ENCODE measurements at places on chromosomes 7 and 10. TPM values are rescaled to one million over a fixed set of nuclear protein-coding genes. Genes with fewer than 3 reads are reported as not detected.

DNA sequence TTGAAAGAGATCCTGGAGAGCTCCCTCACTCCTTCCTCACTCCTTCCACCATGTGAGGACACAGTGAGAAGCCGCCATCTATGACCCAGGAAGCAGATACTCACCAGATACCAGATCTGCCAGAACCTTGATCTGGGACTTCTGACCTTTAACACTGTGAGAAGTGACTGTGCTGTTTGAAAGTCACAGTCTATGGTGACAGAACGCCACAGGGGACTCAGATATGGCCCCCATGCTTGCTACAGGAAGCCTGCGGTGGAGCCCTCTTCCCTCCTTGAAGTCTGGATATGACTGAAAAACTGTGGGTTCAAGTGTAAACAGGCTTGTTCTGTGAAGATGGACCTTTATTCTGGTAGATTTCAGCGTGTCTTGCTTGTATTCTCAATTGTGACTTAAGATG is 297.8 kb downstream of the KLF6 start:
- DNase-seq, result no peak

- no peak for DNase-seq
Observed at GRCh38 chr10:116836902-116837523, 12.3 kb upstream of the ENO4 start.

- no peak for DNase-seq
Observed at GRCh38 chr10:115861864-115862263, 411.1 kb downstream of the GFRA1 start.

DNA sequence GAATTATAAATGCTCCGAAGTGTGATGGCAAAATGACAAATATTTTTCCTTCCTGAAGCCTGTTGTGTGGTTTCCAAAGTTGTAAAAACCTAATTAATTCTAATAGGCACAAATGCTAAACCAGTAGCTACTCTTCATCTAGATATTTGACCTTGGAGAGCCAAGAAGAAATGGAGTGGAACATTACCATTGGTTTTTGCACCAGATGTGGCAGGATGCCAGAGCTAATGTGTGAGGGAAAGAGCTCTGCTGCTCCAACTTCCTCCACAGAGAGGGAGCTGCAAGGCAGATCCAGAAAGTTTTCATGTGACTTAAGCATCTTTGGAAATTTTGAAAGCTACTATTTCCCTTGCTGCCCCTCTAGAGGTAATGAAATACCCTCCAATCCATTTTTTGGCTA is 65.1 kb upstream of the HPS1 start:
- DNase-seq, result no peak

DNA sequence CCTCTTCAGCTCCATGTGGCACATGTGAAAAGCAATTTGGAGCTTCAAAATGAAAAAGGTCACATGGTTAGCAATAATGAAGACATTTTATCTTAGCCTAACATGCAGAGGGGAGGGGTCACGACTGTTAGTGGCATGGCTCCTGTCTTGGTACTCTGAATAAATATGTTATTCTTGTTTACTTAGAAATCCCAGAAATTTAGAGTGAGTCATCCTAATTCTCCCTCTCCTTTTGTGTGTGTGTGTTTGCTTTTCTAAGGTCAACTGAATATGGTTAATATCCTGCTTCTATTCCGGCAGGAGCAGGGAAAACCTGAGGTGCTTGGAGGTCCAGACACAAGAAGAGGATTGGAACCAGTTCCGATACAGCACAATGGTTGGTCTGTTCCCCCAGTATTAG is 17.6 kb downstream of the BCCIP start:
- DNase-seq, result no peak

DNA sequence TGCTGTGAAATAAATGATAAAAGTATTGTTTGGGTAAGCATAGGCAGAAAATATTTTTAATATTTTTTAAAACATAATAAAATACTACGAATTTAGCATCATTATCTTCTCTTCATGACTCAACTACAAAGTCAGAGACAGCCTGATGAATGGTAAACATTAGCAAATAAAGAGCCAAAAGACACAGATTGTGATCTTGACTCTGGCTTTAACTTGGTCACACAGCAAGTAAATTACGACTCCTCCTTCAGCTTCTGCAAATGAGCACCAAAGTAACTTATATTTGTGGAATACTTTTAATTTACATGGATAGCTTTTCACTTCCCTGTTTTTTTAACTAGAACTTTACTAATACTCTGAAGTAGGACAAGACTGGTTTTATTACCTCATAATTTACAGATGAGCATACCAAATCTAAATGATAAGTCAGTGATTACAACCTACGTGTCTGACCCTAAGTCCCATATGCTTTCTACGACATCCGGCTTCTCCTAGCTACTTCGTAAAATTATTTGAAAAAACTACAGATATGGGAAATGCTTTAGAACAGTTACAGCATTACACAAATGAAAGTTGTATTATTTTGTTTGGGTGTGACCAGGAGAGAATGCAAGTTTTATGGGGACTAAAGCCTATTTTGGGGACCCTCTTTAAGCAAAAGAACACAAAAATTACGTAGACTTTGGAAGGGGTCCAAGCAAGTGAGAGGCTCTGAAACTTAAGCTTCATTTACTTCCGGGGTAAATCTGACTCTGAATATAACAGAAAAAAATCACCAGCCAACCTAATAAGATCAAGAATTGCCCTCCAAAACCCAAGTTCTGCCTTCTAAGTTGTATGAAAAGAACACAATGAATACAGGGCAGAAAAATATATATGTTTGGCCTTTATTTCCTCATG is 133.8 kb downstream of the CPEB3 start:
- no peak for DNase-seq

- peak; percentile 11 for DNase-seq
Observed at GRCh38 chr10:71623098-71623985, 96.2 kb downstream of the C10orf105 start.

DNA sequence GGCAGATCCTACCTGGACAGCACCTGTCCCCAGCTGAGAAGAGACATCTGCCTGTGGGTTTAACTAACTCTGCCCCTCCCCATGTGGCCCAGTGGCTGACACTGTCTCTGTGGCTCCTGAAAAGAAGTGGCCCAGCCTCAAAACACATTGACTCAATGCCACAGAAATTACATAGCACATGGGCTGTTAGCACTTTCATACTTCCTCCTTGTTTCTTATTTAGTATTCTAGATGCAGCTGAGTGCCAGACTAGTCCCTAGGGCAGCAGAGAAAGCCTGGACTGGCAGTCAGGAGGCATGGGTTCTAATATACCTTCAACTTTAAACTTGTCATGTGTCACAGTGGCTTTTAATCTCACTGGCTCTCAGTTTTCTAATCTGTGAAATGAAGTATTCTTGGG is 171.0 kb downstream of the TRIL start:
- no peak for DNase-seq

- DNase-seq, result no peak
Observed at GRCh38 chr10:131056781-131057180, 254.7 kb downstream of the TCERG1L start.

DNA sequence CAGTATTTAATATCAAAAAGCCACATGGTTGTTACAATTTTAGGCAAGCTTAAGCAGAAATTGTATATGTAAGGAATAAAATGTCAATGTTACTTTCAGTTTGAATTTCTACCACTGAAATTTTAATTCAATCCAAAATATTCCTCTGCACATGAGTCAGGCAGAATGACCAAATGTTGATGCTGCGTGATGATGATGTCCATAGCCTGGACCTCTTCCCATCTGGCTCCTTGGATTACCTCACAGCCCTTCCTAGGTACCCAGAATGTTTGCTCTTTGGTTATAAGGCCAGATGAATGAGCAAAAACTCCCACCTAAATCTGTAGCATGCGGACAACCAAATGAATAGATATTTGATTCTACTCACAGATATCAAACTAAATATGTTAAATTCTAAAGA is 258.3 kb upstream of the IMMP2L start:
- DNase-seq, result no peak

GRCh38 chr10:114822444-114823076 is 980 bp downstream of the FHIP2A start:
- peak; percentile 14 for DNase-seq

GRCh38 chr7:137399827-137400823 is 56.6 kb upstream of the PTN start:
- DNase-seq, result no peak

DNA sequence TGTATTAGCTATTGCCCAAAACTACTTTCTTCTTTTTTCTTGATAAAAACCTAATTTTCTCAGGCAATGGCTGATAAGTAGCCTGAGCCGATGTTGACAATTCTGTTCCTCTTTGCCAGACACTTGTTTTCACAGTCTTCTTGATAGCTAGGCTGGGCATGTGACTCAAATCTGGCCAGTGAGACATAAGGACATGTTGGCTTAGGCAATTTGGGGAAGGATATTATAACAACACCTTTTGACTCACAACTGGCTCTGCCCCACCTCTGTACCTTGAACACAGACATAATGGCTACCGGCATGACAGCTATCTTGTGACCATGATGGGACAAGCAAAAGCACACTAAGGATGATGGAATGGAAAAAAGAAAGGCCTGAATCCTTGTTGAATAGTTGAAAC is 72.9 kb upstream of the GPR22 start:
- DNase-seq, result no peak

GRCh38 chr10:22244001-22244400 is 26.2 kb upstream of the EBLN1 start:
- DNase-seq, result no peak

- DNase-seq, result no peak
Observed at GRCh38 chr10:125691160-125691981, 8.4 kb upstream of the TEX36 start.

DNA sequence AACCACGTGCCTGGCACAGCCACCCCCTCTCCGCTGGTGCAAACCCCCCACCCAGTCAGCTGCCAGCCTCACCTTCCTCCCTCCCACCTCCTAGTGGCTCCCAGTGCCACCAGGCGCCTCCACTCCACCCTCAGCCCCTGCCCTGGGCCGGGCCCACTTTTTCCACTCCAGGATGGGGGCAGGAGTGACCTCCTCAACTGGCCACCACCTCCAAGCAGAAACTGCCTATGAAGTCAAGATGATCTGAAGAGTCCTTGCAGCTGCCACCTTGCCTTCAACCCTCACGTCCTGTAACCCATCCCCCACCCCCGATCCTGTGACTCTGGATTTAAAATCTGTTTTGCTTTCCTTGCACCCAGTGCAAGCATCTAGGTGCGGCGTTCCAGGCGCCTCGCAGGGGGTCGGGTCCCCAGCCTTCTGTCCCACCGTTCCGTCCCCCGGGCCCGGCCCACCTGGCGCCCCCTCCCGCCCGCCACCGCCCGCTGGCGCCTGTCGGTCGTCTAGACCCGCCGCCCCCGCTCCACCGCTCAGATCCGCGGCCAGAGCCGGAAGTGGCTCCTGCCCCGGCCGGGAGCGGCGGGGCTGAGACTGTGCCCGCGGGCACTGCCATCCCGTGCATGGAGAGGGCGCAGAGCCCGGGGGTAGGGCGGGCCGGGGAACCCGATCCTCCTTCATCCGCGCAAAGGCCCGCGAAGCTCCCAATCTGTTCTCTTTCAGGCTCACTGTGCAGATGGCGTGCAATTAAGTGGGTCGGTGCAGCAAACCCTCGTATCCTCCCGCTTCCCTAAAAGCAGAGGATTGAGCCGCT is 51.2 kb upstream of the GTF2I start:
- peak; percentile 3 for DNase-seq

DNA sequence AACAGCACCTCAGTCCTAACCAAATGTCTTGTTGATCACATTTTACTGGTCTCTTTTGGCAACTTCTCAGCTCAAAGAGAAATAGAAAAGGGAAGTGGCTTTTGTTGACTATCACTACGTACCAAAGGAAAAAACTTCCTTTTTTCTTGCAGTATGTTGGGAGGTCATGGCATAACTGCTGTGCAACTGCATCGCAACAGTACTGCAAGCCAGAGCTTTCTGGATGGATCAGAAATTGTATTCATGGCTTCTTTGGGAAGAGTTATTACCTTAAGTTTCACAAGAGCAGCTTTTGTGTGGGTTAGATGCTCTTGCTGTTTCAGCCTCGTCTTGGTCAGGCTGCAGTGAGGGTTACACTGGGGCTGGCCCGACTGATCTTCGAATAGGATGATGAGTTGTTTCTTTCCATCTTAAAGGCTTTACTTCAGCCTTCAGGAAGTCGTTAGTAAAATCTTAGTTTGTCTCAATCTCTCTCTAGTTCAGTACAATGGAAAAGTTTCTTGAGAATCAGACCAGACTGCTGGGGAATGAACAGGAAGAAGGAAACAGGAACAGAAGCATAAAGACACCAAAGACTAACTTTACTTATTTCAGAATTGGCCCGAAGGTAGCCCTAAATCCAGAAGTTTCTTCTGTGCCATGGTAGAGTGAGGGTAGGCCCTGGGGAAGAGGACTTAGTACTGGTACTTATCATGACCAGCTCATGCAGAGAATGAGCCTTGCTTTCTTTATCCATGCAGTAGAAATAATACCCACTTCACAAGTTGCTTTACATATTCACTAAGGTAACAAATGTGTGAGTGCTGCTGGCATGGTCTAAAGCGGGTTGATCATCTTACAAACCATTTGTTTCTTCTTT is 153.6 kb downstream of the CELF2 start:
- DNase-seq, result no peak

DNA sequence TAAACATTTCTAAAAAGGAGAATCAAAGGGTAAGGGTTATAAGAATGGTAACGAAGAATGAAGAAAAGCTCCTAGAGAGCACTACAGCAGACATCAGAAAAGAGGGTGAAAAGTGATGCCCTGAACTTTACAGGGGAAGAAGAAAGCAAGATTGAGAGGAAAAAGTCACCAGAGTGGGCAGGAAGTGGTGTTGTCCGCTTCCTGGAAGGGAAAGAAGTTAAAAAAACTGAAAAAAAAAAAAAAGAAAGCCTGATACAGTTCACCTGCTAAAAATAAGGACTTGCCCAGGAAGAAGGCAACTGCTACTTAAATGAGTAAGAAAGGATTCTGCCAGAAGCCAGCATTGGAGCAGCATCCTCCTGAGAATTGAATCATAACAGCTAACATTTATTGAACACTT is 330.1 kb upstream of the PHF14 start:
- DNase-seq, result no peak

DNA sequence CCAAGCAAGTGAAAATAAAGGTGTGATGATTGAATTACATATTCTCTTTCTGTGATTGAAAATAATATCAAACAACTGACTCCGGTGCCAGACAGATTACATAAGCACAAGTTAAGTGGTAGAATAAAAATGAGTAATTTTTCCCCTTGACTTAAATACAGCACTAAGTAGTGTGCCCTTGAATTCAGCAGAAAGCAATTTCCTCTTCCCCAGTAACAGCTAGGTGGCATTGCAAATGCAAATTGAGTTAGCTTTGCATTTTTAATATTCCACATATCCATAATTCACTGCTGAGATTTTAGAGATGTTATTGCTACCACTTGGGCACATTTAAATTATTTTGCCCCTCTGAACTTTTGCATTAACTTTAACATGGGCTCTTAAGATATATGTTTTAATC is 89.8 kb upstream of the NPVF start:
- DNase-seq, result no peak

- no peak for DNase-seq
Observed at GRCh38 chr10:14453593-14453992, 122.9 kb upstream of the FRMD4A start.

- DNase-seq, result no peak
Observed at GRCh38 chr10:80075781-80076180, 2.7 kb upstream of the TMEM254 start.

- peak; percentile 40 for DNase-seq
Observed at GRCh38 chr7:37448011-37448635, 541 bp downstream of the ELMO1 start.

Gene HTR7
- total RNA-seq, result not detected

Gene SLC18A2
- total RNA-seq, result 0.14 TPM

Gene RFC2
- 10.7 TPM for total RNA-seq

Gene PTN
- not detected for total RNA-seq

Gene MSMB
- not detected for total RNA-seq

Gene ICA1
- total RNA-seq, result 0.87 TPM

Gene EBF3
- not detected for total RNA-seq

Gene MYPN
- total RNA-seq, result not detected

Gene PLAU
- total RNA-seq, result not detected

Gene PTPRN2
- total RNA-seq, result 0.22 TPM

Gene UNCX
- not detected for total RNA-seq

Gene NUTM2B
- 1.3 TPM for total RNA-seq

All from CD8-positive, alpha-beta T cell (primary cell).